ENCODE measurements at places on chromosomes 7 and 10.

GRCh38 chr7:100745184-100745583 is 11.8 kb downstream of the ZAN start:
- peak; percentile 47 for DNase-seq

DNA sequence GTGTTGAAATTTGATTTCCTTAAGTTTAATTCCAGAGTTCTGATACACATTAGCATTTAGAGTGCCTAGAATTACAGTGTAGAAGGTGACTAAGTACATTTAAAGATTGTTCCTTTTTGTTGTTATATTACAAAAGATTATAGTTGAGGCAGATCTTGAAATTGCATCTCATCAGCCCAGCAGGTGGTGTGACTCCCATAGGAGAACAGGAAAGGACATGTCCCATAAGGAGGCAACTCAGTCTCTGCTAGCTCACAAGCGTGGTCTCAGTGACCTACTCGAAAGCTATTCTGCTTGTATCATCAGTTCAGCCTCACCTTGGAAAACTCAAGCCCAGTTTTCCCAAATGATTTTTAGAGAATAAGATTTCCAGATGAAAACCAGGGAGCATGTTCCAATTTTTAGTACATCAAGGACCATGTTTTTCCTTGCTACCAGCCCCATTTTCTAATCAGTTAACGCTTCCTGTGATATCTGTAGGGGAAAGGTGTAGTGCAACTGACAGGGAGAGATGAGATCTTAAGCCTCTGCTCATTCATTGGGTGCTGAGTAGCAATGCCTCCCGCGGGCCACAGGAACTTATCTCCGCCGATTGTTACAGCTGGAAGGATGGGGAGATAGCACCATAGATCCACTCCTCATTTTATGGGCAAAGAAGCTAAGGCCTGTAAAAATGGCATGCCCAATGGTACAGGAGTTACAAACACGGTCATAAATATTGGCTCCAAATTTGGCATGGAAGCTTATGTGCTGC is 1.1 kb upstream of the GNAI1 start:
- peak; percentile 57 for DNase-seq

DNA sequence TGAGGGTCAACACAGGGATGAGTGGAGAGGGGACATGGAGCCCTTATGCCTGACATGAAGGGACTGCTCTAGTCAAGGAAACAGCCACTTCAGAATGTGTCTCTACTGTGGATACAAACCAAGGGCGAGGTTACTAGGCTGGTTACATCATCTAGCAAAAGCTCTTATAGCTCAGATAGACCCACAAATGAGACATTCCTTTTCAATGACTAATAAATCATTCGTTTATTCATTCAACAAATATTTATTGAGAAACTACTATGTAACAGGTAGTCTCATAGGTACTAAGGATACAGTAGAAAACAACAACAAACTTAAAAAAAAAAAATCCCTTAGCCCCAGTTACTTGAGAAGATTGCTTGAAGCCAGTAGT is 219.5 kb downstream of the KIAA1217 start:
- no peak for DNase-seq

DNA sequence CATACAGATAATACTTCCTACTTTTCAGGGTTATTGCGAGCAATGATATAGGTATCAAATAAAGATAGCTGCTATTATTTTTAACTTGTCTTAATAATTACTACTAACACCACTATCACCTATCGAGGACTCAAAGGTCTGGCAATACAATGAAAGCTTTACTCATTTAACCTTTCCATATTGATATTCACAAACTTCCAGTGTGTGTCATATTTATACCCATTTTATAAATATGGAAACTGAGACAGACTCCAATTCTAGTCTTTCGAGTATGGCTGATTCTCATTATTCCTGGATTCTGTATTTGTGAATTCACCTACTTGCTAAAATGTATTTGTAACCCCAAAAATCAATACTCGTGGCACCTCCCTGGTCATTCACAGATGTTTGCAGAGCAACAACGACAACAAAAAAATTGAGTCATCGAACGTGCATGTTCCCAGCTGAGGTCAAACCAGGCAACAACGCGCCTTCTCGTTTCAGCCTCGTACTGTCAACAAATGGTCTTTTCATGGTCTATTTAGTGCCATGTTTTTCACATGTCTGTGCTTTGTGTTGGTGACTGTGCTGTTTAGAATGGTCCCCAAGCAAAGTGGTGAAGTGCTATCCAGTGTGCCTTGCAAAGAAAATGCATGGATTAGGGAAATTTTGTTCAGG is 51.7 kb downstream of the SMURF1 start:
- DNase-seq = peak; percentile 84

DNA sequence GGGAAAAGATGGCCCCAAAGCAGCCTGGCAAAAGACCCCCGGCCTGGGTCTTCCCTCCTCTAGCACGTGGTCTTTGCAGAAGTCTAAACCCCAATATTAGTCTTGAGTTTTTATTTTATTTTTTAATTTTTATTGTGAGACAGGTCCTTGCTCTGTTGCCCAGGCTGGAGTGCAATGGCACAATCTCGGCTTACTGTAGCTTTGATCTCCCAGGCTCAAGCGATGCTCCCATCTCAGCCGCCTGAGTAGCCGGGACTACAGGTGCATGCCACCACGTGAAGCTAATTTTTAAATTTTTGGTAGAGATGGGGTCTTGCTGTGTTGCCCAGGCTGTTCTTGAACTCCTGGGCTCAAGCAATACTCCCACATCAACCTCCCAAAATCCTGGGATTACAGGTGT is 40.3 kb upstream of the MXI1 start:
- DNase-seq = no peak

DNA sequence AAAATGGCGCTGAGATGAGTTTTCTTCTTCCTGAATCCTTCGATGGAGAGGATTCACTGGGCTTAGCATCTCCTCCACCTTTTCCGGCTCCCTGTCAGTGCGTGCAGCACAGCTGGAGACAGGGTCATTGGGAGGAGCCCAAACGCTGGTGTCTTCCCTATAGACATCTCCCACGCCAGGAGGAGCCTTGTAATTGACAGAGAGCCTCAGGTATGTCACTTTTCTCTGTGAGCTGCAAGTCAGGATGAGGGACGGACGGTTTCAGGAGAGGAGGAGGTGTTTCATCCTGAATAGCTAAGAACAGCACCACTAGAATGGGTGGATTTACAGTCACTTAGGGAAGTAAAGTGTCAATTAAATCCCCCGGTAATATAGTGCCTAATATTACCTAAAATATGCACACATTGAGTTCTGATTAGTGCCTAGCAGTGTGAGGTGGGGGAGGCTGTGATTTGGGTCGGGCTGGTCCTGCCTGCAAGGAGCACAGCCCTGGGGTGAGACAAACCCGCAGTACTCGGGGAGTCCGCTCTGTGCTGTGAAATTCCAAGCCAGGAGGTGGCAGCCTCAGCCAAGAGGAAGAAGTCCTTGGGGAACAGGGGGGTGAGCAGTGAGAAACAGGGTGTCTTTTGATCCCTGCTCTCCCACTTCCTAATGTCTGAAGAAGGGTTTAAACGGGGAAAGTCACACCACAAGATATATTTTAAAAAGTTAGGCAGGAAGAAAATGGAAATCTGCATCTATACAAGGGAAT is 28.2 kb downstream of the IL15RA start:
- DNase-seq = no peak

- DNase-seq = no peak
These were observed 27.8 kb upstream of the CDHR3 start for GRCh38 chr7:105935250-105935649.

DNA sequence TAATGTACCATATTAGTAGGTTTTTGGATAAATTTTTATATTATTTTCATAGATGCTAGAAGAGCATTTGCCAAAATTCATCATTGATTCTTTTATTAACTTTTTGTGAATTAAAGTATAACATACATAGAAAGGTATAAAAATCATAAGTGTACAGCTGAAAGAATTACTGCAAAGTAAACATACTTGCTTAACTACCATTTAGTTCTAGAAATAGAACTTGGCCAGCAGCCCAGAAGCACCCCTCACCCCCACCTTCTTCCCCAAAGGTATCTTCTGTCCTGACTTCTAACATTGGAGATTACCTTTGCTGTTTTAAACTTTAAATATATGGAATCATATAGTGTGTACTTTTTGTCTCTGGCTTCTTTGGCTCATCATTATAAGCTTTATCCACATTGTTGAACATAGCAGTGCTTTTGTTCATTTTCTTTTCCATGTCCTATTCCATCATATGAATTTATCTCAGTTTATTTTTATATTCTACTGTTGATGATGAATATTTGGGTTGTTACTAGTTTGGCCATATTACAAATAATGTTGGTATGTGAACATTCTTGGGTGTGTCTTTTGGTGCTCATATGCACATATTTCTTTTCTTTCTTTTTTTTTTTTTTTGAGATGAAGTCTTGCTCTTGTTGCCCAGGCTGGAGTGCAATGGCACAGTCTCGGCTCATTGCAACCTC is 142.8 kb downstream of the ADK start:
- DNase-seq = no peak

- no peak for DNase-seq
These were observed 903.6 kb upstream of the AUTS2 start for GRCh38 chr7:68694656-68695055.

DNA sequence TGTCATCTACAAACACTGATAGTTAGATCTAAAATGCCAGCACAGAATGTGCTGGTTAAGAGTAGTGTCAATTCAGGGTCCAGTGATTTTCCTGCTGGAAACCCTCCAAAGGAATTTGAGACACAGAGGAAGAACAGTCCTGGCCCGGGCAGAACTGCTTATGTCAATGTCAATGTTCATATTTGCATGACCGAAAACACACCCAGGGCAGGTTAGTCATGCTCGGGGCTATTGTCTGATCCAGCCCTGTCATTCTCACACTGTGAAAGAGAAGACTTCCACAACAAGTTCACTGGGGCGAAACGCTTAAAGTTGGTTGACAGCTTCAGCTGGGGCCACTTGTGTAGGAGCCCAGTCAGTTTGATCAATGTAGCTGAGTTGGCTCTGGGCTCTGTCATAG is 139.3 kb downstream of the C1GALT1 start:
- no peak for DNase-seq

Data from pons (tissue), 1 donor.